Stimulated activated CD4-positive, alpha-beta T cell treated with anti-CD3 and anti-CD28 coated beads, Interleukin-1b, Interleukin-23, amount 100 ng/mL, for 4 hours (primary cell): ENCODE measurements at places on chromosomes 6 and 20.
A peak's percentile ranks its signal among the peaks of the same experiment; 100 is the strongest.

- DNase-seq, result no peak
These were observed 50.5 kb upstream of the SSTR4 start for GRCh38 chr20:22984606-22985005.

DNA sequence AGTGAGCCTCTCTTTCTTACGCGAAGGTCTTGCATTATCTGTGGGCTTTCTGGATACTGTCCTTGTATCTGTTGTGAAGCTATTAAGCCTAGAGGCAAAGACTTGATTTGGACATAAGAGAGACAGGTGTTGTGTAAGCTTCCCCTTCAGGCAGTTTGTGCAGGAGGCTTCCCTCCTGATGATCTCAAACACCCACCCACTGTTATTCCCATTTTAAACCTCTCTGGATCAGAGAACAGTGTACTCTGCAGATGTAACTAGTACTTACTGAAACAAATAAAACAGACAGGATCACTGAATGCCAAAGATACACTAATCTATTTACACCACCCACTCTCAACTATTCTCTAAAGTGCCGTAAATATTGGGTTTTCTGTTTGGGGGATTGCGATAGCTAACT lies 113.8 kb upstream of the RAB32 start:
- no peak for DNase-seq

DNA sequence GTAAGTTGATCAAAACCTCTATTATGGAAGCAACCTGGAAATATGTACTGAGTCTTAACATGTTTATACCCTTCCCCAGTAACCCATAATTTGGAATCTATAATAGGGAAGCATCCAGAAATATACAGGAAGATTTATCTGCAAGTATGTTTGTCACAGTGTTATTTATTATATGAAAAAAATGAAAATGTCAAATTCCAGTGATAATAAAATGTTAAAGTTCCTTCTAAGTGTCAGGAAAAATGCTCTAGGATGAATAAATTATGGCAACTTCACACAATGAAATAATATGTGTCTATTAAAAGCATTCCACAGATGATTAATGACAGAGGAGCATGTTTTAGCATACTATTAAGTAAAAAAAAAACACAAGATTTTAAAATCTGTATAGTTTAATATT lies 237.7 kb upstream of the PRND start:
- DNase-seq, result no peak

- no peak for DNase-seq
These were observed 199.2 kb downstream of the MAFB start for GRCh38 chr20:40489886-40490285.

DNA sequence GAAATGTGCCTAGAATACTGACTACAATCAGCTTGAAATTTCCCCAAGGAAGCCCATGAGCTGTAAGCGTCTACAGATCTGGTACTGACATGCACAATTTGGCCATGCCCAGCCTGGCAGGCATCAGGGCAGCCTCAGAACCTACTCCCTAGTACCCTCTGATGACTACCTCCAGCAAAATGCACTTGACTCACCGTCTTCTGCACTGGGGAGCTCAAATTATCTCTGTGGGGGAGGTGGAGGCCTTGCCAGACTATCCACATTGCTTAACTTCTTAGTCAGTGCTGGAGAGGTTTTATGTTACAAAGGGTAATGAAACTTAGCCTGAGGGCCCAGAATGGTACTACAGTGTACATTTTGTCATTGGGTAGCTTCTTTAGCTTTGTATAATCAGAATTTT lies 126.0 kb upstream of the ADGRF1 start:
- DNase-seq, result no peak

DNA sequence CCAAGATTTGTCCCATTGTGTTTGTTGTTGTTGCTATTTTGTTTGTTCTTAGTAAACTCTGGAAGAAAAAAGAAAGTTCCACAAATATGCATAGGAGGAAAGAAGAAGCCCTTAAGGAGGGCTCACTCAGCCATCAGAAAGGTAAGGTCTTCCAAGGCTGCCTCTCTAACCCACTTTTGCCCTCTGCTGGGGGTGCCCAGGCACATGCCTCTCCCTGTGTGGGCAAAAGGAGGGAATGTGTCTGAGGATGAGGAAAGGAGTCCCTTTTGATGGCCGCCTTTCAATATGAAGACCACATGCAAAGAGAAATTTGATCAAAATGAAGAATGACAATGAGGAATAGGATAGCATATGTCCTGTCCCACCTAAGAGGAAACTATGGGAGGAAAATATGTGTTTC lies 248.2 kb upstream of the POU3F2 start:
- no peak for DNase-seq

- no peak for DNase-seq
These were observed 55.9 kb downstream of the STXBP5 start for GRCh38 chr6:147260091-147260490.

GRCh38 chr20:14432085-14432484 lies 94.7 kb upstream of the FLRT3 start:
- DNase-seq, result no peak

DNA sequence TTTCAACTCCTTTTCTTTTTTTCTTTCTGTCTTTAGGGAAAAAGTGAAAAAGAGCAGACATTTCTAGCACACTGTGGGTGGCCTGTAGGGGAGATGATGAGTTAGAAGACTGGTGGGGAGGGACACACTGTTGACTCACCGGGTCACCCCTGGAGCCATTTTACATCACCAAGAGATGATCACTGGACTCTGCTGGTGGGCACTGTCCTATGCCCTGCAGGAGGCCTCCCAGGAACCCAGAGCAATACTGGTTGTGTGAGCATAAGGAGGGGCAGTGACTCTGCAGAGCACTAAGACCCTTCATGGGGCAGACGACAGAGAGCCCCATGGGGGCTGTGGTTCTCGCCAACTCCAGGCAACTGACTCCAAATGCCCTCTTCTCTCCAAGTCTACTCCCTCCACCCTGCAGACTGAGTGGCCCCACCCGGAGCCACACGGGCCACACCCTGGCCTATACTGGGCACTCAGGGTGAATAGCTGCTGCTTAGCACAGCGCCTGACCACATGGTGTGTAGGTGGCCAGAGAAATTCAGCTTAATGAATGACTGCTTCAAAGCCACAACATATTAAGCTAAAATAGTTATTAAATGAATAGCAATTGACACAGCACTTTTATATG lies 177.5 kb downstream of the CDC5L start:
- DNase-seq, result no peak

DNA sequence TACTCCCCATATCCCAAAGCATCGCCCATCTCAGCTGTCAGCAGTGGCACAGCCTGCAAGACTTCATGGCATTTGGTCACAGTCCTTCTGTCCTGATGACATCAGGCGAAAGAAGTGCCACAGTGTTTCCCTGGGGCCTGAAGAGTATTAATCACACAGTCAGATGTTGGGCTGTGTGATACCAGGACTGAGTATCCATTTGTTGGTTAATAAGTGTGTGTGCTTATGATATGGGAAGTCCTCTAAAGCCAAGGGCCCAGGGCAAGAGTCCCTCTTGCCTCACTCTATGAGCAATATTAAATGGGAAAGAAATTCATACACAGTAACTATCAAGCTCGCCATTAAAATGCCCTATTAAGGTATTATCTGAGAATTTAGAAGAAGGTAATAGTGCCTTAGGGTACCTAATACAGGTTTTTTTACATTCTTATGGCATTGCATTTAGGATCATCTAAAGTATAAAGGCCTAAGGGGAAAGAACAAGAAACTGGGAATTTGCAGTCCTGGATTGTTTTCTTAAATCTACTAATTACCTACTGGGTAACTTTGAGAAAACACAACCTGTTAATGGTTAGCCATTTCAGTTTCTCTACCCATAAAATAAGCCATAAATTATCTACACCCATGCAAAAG lies 204.1 kb upstream of the PREP start:
- no peak for DNase-seq

DNA sequence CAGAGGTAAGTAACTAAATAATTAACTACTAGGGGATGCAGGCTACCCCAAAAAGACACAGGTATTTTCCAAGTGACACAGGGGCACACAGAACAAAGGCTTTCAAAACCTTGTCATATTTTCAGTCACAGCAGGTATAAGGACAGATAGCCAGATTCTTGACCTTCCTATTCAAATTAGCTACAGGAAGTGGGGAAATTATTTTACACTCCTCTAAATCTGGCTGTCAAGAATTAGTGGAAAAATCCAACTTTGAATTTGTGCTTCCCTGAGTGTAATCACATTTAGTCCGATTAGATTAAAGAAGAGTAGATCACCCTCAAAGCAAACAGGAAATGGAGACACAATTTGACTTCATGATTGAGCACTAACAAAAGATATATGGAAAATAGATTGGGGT lies 60.6 kb downstream of the SYNE1 start:
- no peak for DNase-seq

- DNase-seq, result no peak
These were observed 8.7 kb downstream of the TRIM38 start for GRCh38 chr6:25971187-25971821.

GRCh38 chr20:54431156-54431944 lies 44.0 kb upstream of the DOK5 start:
- no peak for DNase-seq

DNA sequence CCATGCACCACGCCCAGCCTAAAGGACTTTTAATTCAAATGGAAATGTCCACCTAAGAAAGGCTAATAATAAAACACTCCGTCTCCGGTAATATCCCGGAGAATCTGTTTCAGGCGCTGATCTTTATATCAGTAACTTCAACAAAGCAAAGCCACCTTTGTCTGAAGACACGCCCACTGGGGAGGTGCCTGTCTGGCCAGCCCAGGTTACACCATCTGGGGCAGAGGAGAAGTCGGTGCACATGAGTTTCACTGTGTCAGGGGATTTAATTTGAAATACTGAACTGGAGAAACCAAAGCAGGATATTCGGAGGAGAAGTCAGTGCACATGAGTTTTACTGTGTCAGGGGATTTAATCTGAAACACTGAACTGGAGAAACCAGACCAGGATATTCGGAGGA lies 9.4 kb downstream of the SERPINB6 start:
- DNase-seq, result no peak

DNA sequence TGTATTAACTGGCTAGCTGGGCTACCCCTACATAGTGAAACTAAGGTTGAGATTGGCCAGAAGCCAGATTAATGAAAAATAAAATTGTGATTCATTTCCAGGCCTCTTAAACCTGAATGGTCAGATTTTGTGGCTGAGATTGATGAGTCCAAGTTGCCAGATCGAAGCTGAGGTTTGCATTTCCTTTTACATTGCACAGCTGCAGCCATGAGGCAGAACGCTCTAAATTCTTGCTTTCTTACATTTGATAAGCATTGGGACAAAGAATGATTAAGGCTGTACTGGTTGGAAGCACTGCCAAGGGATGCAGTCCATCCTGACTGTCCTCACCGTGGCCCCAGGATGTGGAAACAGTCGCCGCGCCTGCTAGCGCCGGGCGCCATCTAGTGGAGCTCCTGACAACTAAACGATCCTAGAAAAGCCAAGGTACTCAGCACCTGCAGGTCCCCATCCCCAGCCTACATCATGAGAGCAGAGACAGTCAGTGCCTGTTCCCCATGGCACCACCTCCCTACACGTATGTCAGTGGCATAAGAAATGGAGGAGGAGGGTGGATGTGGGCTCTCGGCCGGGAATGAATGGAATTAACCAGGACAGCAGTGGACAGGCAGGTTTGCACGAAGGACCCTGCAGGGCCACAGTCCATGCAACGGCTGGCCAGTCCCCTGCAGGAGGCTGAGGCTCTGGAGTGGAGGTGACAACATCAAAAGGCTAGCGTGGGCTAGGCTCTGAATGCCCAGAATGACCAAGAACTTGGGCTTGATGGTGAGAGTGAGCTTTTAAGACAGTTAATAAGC lies 19.0 kb downstream of the PXDC1 start:
- DNase-seq, result peak; percentile 57

DNA sequence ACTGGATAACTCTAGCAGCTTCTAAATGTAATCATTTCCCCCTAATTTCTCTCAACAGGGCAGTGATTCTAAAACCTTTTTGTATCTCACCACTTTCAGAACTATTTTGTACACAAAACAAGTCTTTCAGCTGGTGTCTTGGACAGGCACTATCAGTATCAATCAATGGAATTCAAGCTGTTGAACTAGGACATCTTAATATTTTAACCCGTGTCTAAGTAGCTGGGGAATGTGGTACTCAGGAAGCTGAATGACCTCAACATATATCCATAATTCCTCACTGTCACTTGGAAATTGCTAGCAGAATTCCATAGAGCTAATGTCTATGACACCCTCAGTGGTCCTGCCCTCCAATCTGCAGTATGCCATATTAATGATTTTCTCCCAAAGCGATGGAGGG lies 24.5 kb downstream of the ADAT2 start:
- DNase-seq, result no peak
